ENCODE measurements at places on chromosomes 6 and 20. TPM values are rescaled to one million over a fixed set of nuclear protein-coding genes. Genes with fewer than 3 reads are reported as not detected.

Gene MUCL3
- total RNA-seq = 0.29 TPM

Gene TAAR9
- not detected for total RNA-seq

Gene FAM162B
- total RNA-seq = not detected

Gene ZNF341
- 1.5 TPM for total RNA-seq

Gene BCLAF1
- total RNA-seq = 202 TPM
